ENCODE measurements at places on chromosomes 1 and 21. TPM values are rescaled to one million over a fixed set of nuclear protein-coding genes. Genes with fewer than 3 reads are reported as not detected.

DNA sequence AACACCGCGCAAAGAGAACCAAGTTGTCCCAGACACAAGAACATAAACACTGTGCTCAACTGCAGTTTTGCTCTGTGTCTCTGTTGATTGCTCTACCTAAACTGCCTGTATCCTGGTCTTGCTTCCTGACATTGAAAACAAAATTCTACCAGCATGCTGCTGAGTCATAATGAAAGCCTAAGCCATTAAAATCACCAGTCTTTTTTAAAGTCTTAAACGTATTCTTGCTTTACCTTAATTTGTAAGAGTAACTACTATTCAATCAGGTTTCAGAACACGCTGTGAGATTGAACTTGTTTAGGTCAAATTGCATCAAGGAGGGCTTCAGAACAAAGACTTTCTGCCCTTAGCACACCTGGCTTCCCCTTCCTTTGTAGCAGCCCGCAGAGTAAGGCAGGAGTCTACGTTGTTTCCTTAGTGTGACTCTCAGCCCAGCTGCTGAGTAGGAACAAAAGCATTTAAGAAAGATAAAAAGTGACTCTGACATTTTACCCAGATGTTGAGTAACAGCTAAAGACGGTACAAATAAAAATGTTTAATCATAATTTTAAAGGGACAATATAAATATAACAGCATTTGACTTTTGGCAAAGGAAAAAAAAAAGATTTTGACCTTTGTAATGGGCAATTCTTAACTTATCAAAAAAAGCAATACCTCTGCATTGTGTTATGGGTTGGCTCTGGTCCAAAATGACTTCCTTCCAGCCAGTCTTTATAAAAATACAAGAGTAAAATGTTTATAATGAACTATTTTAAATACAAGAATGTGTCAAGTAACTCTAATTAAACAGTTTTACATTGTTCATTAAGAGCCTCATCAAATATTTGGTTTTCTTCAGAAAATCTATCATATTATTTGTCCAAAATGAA, 186.9 kb upstream of the ADGRL4 start:
- DNase-seq, result peak; percentile 75

GRCh38 chr1:219149953-219150352, 23.7 kb upstream of the LYPLAL1 start:
- no peak for DNase-seq

RGS5 gene
- total RNA-seq, result 42.7 TPM

- no peak for DNase-seq
Measured at GRCh38 chr1:115277276-115277675, 60.8 kb downstream of the NGF start.

DNA sequence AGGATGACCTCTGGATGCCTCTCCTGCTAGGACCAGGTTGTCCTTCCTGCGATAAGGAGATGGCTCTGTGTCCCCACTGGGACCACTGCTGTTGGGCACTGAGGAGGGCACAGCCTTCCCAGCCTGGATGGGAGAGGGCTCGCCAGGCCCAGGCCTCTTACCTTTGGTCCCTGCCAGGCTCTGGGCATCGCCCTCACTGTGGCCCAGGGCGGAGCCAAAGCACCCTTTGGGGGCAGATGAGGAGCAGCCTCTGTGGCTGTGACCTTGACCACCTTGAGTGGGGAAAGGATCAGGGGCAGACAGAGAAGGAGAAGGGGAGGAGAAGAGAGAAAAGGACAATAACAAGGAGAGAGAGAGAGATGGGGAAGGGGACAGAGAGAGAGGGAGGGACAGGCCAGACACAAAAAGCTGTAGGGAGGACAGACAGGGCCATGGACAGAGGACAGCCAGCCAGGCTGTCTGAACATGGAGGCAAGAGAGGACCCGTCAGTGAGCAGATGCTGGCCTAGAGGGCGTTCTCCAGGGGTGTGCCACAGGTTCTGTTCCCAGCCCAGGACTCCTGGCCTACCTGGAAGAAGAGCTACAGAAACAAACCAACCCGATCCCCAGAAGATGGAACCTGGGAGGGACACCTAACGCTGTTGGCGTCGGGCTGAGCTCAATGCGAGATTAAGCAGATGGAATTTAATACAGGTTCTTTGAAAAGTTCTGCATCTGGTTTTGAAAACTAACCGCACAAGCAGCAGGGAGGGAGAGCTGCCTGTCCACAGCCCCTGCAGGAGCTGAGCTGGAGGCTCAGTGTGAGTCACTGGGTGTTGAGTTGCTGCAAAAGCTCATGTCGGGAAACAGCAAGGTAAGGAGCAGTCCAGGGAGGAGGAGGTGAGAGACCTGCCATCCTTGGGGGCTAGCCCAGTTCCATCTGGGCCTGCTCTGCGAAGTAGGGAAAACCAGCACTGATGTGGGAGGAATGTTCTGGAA, 262.1 kb downstream of the PTPRU start:
- DNase-seq, result no peak

GRCh38 chr1:39255222-39255621, 50.7 kb downstream of the MACF1 start:
- no peak for DNase-seq

GRCh38 chr1:59554011-59554663, 257.2 kb downstream of the FGGY start:
- no peak for DNase-seq

OR2M3 gene
- not detected for total RNA-seq

GRCh38 chr1:29556657-29557056, 320.3 kb downstream of the PTPRU start:
- DNase-seq, result no peak
